A673 (cell line): ENCODE measurements at places on chromosomes 5 and 9.

GRCh38 chr5:113067635-113068344, 91.2 kb downstream of the DCP2 start:
- no peak for DNase-seq

DNA sequence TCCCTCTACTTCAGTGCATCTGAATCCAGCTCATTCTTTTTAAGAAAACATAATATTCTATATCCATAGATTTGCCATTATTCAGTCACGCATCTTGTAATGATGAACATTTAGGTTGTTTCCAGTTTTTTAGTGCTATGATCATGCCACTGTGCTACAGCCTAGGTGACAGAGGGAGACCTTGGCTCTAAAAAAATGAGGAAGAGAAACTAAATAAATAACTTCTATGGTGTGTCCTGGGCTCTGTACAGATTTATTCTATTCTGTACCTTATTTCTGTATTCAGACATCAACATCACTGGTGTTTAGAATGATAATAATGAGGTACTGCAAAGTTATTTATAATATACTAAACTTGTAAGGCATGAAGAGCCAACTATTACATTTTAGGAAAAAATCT, 45.9 kb downstream of the PDE8B start:
- no peak for DNase-seq

- peak; percentile 98 for DNase-seq
Measured at GRCh38 chr5:54719384-54720283, 202.1 kb downstream of the SNX18 start.

DNA sequence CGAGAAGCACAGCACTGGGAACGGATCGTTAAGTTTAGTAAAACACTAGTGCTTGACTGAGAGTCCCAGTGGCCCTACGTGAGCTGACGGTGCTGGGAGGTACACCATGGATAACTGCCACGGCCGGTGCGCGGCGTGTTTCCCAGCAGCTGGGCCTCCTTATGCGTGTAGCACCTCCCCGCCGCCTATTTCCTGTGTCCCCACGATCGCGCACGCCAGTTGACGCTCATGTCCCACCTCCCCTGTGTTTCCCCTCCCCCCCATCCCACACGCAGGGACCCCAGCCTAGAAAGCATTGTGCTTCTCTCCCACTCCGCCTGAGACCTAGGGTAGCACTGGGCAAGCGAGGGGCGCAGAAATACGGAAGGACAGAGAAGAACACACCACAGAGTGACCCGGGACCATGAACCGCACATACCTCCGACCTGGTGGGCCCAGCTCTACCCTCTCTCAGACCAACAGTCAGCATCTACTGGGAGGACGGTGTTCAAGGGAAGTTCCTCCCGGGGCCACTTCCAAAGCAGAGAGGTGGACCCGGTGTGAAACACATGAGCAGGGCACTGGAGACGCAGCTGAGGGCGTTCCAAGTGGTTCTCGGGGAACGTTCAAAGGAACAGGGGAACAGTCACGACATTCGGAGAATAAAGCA, 45.6 kb downstream of the DBH start:
- no peak for DNase-seq

DNA sequence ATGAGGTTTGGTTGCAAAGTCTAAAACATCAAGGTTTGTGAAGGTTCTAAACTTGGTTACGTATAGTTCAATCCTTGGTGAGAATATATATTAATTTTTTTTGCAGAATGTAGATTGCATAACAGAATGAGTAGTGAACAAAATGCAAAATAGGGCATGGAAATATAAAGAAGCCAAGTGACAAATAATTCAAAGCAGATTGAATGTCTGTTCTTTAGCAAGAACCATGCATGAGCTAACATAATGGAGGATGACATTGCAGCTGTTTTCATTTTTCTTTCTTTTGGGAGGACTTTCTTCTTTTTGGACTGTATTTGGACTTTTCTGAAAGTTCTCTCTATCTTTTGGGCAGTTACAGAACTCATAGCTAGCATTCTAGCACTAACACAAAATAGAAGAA, 194.8 kb upstream of the MRPS30 start:
- no peak for DNase-seq

- no peak for DNase-seq
Measured at GRCh38 chr9:124537926-124538325, 30.7 kb upstream of the NR5A1 start.

GRCh38 chr5:80985600-80986228, 25.6 kb downstream of the RASGRF2 start:
- DNase-seq, result no peak

- DNase-seq, result peak; percentile 77
Measured at GRCh38 chr9:84668196-84669012, 1.1 kb upstream of the NTRK2 start.

GRCh38 chr5:96717874-96718273, 55.7 kb downstream of the CAST start:
- no peak for DNase-seq

- no peak for DNase-seq
Measured at GRCh38 chr9:93121316-93122241, 12.5 kb downstream of the NINJ1 start.

DNA sequence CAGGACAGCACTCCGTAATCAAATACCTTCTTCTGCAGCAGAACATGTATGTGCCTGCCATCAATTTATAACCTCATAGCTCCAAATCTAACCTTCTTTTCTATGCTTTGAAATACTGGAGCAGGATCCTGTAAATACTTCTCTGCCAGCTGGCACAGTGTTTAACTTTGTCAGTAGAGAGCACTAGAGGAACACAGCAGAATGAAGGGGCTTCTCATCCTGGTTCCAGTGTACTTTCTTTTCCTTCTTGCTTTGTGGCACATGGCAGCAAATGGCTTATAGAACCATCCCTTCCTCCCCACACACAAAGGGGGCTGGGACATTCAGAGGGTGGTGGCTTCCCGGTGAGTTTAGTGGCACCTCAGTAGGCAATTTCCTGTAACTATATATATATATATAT, 3.8 kb upstream of the FBXW11 start:
- peak; percentile 25 for DNase-seq

GRCh38 chr9:110249603-110250002, 6.7 kb downstream of the TXN start:
- DNase-seq, result no peak

DNA sequence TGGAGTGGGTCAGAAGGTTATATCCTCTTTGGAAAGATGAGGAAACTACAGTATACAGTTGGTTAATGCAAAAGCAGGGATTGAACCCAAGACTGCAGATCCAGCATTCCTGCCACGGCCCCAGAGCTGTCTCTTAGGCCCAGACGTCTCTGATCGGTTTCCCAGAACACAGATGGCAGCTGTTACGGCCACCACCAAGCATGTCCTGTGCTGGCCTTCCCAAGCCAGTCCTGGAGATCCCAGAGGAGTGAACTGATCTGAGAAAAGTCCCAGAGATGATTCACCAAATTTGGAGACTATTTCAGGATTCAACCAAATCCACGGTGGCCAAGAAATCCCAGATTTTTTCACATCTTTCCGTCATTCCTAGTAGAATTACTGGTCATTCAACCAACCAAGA, 20.1 kb downstream of the TNIP1 start:
- DNase-seq, result no peak
